ENCODE measurements at places on chromosomes 2 and 18. TPM values are rescaled to one million over a fixed set of nuclear protein-coding genes. Genes with fewer than 3 reads are reported as not detected.

GRCh38 chr2:7180638-7181370, 263.6 kb downstream of the RNF144A start:
- no peak for DNase-seq

DNA sequence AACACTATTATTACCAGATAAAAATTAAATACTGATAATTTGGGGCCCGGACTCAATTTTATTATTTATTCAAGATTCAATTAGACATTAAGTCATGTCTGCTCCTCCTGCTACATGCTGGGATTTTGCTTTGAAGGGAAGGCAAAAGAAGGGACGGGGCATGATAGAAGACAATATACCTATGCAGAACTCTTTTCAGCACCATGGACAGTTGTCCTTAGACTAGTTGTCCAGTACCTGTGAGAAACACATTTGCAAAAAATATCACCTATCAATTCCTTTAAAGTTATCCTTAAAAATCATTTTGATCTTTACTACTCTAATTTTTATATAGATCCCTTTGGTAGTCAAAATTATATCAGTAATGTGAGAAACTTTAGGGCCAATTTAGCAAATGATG, 100.2 kb upstream of the SULT1C3 start:
- DNase-seq = no peak

The EFR3B gene
- 2.9 TPM for polyA plus RNA-seq

- DNase-seq = no peak
These were observed 37.3 kb downstream of the CYRIA start for GRCh38 chr2:16628314-16628713.

The CNDP1 gene
- 0.05 TPM for polyA plus RNA-seq

The CPLX4 gene
- not detected for polyA plus RNA-seq

DNA sequence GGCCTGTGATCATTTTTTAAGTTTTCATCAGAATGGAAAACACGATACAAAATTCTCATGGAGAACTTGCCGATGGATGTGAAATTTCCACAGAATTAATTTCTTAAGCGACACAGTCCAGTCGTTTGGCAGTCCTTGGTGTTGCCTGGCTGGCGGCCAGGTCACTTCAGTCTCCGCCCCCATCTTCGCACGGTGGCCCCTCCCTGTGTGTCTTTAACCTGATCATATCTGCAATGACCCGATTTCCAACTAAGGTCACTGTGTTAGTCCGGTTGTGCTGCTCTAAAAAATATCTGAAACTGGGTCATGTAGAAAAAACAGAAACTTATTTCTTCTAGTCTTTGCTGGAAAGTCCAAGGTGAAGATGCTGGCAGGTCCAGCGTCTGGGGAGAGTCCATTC, 44.5 kb upstream of the COPS8 start:
- DNase-seq = peak; percentile 88

DNA sequence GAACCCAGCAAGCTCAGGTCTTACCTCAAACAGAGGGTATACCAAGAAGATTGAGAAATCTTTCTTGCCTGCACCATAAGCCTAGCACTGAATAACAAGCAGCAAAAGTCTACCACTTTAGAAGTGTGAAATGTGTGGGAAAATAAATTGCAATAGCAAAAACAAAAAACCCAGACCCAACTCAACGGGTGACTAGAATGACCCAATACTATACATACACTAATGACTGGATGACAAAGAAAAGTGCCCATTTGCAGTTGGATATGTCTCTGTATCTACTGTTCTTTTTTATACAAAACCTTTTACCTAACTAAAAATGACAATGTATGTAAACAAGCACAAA, 950.6 kb downstream of the TRIB2 start:
- no peak for DNase-seq

The BCL2 gene
- 2.7 TPM for polyA plus RNA-seq

- peak; percentile 61 for DNase-seq
These were observed 25.1 kb upstream of the CREB1 start for GRCh38 chr2:207504513-207505170.

DNA sequence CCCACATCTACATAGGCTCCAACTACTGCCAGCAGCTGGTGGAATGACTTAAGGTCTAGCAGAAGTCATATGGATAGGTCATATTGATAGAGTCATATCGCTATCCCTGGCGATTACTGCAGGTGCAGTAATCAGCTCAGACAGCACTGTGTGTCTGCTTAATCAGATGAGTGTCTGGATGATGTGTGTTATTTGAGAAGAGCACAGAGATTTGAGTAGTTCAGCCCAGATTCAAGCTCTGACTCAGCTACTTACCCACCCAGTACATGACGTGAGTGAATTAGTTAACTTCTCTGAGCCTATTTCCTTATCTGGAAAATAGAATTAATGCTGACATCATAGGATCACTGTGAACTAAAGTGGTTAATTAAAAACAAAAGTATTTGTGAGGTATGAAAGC, 78.9 kb downstream of the EHD3 start:
- DNase-seq = no peak

Measured in right cardiac atrium (tissue), 5 donors.